ENCODE measurements at places on chromosomes 2 and 18.

- peak; percentile 63 for DNase-seq
Measured at GRCh38 chr2:113157897-113158753, 15.6 kb upstream of the PSD4 start.

GRCh38 chr2:96108151-96108540 is 8.2 kb downstream of the ADRA2B start:
- no peak for DNase-seq

GRCh38 chr2:68673631-68674030 is 30.3 kb downstream of the PROKR1 start:
- no peak for DNase-seq

- no peak for DNase-seq
Measured at GRCh38 chr2:68483011-68483410, 15.6 kb downstream of the APLF start.

DNA sequence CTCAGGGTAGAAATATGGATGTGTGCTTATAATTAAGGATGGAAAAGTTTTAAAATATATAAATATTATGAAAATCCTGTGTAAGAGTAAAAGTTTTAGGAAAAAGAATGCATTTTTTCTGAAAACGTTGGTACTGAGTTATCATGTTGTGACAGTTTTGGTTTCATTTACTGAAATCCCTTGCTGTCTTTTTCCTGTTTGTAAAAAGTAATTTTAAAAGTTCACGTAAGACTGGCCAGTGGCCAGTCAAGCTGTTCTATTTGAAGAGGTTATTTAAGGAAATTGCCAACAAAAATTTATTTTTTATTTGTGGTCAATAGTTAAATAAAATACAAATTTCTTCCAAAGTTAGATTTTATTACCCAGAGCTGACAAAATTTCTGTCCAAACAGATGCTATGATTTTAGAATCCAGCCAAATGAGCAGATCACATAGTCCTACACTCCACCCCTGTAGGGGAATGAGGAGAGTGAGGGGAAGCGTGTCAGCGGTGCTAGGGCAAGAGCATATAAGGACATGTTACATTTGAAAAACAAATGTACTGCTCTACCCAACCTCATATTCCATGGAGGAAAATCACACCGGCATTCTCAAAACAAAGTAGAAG is 297.8 kb upstream of the TFPI start:
- DNase-seq, result no peak

DNA sequence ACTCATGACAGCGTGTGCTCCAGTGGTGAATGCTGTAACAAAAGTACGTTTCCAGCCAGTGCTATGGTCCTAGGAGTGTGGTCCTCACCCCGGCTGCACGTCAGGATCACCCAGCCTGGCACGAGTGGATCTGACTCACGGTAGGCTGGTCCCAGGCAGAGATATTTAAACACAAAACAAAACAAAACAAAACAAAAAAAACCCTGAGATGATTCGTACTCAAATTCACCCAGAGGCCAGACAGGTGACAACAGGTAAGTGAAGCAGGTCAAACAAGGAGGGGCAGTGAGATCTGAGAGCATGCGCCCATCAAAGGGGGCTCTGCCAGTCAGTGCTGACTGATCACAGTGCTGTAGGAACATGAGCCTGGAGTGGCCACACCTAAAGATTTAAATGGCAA is 43.2 kb downstream of the C2orf76 start:
- DNase-seq, result no peak

- DNase-seq, result no peak
Measured at GRCh38 chr18:24731981-24732380, 271.5 kb downstream of the HRH4 start.
